Endothelial cell of umbilical vein (primary cell): ENCODE measurements at places on chromosomes 13 and 19.

- H3K27me3 ChIP-seq: peaks cover 10% of the 10 kb centered on the region
- H3K27ac ChIP-seq: no peak overlapping the region
- no peak for DNase-seq
These were observed 78.9 kb downstream of the ANKRD10 start for GRCh38 chr13:110835721-110836604.

GRCh38 chr13:95474992-95475391 lies 77.5 kb upstream of the CLDN10 start:
- H3K27me3 ChIP-seq: no peaks in the 10 kb centered on the region
- H3K4me3 ChIP-seq: no peak overlapping the region
- H3K36me3 ChIP-seq: no peaks in the 10 kb centered on the region
- H3K27ac ChIP-seq: no peak overlapping the region
- no peak for DNase-seq

DNA sequence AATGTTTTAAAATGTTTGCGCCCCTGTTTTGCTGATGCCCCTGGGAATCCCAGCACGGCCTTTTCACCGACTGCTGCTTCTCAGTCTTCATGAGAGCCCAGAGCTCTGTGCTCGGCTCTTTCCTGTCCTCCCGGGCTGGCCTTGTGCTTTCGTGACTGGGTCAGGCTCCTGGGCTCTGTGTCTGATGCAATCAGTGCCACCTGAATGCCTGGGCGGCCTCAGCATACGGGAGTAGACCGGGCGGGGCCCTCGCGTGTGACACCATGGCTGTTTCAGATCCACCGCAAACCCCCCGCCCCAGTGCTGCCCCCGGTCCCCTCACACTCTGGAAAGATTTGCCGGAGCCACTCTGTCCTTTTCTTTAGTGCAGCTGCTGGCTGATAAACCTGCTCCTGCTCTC lies 21.4 kb downstream of the PABPC3 start:
- no peak for DNase-seq
- no peak overlapping the region for H3K4me3 ChIP-seq
- peaks cover 4% of the 10 kb centered on the region for H3K27me3 ChIP-seq
- no peak overlapping the region for H3K27ac ChIP-seq
- no peaks in the 10 kb centered on the region for H3K36me3 ChIP-seq

GRCh38 chr13:100280681-100281080 lies 191.8 kb downstream of the PCCA start:
- no peak for DNase-seq
- H3K27ac ChIP-seq: no peak overlapping the region
- no peak overlapping the region for H3K4me3 ChIP-seq
- no peaks in the 10 kb centered on the region for H3K27me3 ChIP-seq
- no peaks in the 10 kb centered on the region for H3K36me3 ChIP-seq
